ENCODE measurements at places on chromosomes 11 and 22.

DNA sequence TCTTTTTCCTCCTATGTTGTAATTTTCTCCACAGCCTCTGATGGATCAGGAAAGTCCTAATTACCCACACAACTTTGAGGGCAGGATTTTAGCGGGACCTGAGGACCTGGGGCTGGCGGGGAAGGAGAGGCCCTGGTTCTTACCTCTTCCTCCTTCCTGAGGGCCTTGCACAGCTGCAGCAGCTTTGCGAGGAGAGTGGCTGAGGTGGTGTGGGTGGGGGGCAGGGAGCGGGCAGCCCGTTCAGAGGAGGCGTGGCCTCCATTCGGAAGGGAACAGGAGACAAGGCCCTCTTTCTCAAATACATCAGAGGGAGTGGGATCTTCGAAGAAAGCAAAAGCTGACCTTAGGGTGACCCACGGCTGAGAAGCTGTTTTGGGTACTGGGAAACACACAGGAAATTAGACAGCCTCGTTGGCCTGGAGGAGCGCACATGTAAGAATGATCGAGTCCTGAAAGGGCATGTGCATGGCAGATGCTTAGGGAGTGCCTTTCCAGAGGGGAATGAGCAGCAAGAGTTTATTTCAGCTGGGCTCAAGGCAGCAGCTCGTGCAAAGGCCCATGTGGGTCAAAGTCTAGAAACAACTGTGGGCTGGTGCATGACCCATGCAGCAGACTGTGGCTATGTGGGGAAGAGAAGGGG is 76.6 kb upstream of the NARS2 start:
- no peak for DNase-seq

GRCh38 chr11:19845626-19846025 is 133.0 kb downstream of the NAV2 start:
- DNase-seq: no peak

DNA sequence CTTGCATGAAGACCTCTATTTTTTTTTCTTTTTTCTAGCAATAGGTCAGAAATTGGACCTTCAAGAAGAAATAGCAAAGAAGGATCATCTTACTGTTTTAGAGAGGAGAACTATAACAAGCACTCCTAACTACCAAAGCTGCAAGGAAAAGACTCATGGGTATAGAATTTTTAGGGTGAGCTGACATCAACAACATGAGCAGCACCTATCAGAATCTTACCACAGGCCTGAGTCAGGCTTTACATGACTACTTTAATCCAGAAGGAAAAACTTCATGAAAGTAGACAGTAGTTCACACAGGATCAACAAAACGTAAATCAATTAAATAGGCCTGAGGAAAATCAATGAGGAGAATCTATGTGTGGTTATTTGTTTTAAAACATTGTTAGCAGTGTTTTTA is 130.5 kb downstream of the FAM76B start:
- no peak for DNase-seq

GRCh38 chr11:78347956-78348355 is 69.7 kb downstream of the GAB2 start:
- DNase-seq: no peak

DNA sequence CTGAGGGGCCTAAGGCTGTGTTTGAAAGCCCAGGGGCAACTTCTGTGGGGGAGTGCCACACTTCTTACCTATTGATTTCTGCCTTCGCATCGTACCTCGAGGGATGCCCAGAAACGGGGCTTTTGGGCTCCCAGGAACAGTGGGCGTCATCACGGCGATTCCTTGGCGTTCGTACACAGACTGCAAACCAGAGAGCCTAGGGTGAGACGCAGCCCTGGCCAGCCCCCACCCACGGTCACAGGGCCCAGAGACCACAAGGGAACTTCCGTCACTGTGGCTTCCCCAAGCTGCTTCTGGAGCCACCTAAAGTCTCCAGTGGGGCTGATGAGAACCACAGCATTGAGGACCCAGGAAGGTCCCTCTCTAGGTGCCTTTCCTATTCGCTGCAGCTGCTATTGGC is 91.9 kb downstream of the CTTN start:
- no peak for DNase-seq

- DNase-seq: no peak
Measured at GRCh38 chr11:88013508-88014065, 161.7 kb downstream of the RAB38 start.

DNA sequence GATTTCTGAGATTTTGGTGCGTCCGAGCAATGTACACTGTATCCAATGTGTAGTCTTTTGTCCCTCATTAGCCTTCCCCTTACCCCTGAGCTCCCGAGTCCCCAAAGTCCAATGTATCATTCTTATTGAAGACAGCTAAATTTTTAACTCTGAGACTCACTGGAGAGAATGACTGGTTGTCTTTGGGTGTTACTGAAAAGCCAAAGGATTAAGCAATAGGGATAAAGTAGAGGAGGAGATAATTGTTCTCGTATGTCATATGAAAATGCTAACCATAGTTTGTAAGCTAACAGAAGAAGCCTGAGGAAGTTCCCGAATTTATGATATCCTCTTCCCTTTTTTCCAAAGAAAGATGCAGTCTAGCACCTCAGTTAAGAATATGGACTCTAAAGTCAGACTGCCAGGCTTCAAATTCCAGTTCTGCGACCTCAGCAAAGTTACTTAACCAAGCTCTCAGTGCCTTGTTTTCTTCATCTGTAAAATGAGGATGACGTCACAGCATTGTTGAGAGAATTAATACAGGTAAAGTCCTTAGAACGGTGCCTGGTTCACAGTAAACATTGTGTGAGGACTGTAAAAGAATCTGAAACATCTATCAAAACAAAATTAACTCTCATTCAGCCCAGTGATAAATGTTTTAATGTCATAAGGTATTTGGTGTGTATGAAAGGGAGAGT is 1.6 kb upstream of the MSANTD2 start:
- DNase-seq: no peak

Measured in renal cortex interstitium (tissue), 15 donors.